ENCODE measurements at places on chromosomes 1 and 21. TPM values are rescaled to one million over a fixed set of nuclear protein-coding genes. Genes with fewer than 3 reads are reported as not detected.

CNIH3 gene
- total RNA-seq = 0.71 TPM

ACTL8 gene
- not detected for total RNA-seq

TMEM82 gene
- not detected for total RNA-seq

FAAH gene
- total RNA-seq = 10.4 TPM

CDA gene
- not detected for total RNA-seq

Measured in activated T-cell treated with anti-CD3 and anti-CD28 coated beads, Interleukin-2, amount 50 U/mL, for 4 hours (primary cell).